ENCODE measurements at places on chromosomes 1 and 21. TPM values are rescaled to one million over a fixed set of nuclear protein-coding genes. Genes with fewer than 3 reads are reported as not detected.

GRCh38 chr21:36241717-36242116 is 78.3 kb upstream of the MORC3 start:
- H3K27ac ChIP-seq = no peak overlapping the region
- no peak overlapping the region for H3K4me3 ChIP-seq
- H3K4me1 ChIP-seq = peaks cover 11% of the 10 kb centered on the region
- no peaks in the 10 kb centered on the region for H3K27me3 ChIP-seq
- DNase-seq = no peak

DNA sequence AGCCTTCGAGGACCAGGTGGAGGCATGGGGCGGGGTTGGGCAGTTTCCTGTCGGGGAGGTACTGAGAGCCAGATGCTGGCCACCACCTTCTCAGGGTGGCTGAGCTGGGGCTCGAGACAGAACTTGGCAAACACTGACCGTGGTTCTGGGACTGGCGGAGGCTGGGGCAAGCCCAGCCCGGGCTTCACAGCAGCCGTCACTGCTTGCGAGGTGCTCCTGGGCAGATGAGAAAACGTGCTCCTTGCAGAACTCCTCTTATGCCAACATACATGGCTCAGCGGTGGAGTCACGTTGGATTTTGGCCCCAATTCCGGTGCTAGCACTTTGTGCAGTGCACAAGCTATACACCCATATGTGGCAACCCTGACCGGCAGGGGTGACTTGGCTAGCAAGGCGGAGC is 69.2 kb downstream of the RUNX3 start:
- no peak overlapping the region for H3K27ac ChIP-seq
- no peaks in the 10 kb centered on the region for H3K36me3 ChIP-seq
- H3K27me3 ChIP-seq = peaks cover 2% of the 10 kb centered on the region
- no peak overlapping the region for H3K4me3 ChIP-seq
- H3K4me1 ChIP-seq = no peaks in the 10 kb centered on the region

DNA sequence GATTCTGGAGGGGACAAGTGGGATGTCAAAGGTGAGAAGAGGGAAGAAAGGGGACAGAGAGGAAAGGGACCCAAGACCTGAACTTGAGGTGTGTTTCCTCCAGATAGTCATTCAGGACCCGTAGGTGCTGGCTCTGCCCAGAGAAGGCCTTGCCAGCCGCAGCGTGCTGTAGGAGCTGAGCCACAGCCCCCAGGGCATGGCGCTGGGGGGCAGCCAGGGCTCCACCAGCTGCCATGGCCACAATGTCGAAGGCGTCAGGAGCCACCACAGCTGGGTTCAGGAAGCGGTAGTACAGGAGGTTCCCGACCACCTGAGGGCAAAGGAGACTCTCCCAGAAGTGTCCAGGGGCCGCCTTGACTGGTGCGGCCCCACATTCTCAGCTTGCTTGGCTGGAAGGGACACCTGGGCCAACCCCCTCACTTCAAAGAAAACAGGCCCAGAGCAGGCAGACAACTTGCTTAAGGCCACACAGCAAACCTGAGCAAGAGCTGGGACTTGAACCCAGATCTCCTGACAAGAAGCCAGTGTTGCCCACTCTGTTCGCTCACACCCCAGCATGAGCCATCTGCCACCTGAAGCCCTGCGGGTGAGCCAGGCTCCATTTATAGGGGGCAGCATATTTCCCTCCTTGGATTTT is 34.0 kb upstream of the MEF2D start:
- H3K36me3 ChIP-seq = peaks cover 2% of the 10 kb centered on the region
- H3K4me3 ChIP-seq = no peak overlapping the region
- no peaks in the 10 kb centered on the region for H3K27me3 ChIP-seq
- H3K4me1 ChIP-seq = no peaks in the 10 kb centered on the region
- no peak overlapping the region for H3K27ac ChIP-seq

The CR1L gene
- polyA plus RNA-seq = 0.18 TPM

DNA sequence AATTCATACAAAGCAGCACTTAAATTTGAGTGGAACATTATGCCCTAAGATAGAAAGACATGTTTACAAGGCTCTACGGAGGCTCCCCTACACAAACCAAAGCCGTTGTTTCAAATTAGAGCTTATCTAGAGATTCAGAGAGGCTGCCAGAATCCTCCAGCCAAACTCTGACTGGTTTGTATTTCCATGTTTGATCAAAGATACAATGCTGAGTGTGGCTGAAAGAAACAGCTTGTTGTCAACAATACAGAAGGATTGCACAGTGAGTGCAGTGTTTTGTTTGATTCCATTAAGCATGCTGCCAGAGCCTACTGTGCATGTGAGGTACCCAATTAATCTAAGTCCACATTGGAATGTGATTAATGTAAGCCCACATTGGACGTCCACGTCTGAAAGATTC is 402.7 kb downstream of the DISC1 start:
- no peaks in the 10 kb centered on the region for H3K36me3 ChIP-seq
- no peak overlapping the region for H3K4me3 ChIP-seq
- no peaks in the 10 kb centered on the region for H3K27me3 ChIP-seq
- H3K27ac ChIP-seq = no peak overlapping the region
- DNase-seq = no peak

The RCSD1 gene
- 3.8 TPM for polyA plus RNA-seq

The RASSF5 gene
- 4.8 TPM for polyA plus RNA-seq

DNA sequence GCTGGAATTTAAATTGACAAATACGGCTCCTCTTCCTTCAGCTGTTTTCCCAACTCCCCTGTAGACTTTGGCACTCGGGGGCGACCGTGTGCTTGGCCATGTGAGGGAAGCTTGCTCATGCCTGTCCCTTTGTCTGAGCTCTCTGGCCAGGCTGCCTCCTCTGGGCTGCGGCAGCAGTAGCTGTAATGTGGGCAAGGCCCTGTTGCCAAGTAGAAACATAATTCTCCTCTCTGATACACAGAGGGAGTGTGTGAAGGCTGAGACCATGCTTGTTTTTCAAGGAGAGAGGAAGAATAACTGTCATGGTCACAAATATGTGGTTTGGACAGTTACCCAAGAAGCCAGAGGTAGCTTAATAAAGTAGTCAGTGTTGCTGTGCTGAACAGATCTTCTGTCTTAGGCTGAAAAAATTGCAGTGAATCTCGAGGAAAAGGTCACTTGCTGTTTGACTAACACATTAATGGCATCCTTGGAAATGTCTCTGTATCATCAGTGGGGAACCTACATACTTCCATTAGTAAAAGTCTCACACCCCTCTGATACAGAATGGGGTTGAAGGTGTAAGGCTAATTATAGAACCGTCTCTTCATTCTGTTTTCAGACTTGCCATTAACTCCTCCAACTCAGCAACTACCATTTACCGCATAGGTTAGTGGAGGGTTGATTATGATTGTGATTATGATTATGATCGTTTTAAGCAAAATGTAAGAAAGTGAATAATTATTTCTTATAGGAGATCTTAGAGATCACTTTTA is 94.6 kb downstream of the TGFB2 start:
- no peaks in the 10 kb centered on the region for H3K4me1 ChIP-seq
- no peak overlapping the region for H3K4me3 ChIP-seq
- no peaks in the 10 kb centered on the region for H3K36me3 ChIP-seq
- no peaks in the 10 kb centered on the region for H3K27me3 ChIP-seq
- no peak overlapping the region for H3K27ac ChIP-seq
- no peak for DNase-seq

The KIF21B gene
- 0.45 TPM for polyA plus RNA-seq

DNA sequence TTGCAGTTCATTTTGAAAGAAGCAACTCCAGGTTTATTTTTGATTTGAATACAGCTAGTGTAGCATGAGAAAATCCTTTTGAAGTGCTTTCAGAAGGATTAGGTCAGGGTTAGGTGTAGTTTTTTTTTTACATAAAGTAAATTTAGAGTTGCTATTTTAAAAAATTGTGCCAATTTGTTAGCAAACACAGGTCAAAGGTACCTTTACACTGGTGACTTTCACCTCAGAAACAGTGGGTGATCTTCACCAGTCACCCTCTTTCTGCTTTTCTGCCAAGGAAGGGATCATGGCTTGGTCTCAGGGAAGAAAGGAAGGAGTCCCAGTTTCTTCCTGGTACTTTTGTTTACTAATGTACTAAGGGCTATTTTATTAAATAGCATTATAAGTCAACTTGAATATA is 111.5 kb downstream of the SDCCAG8 start:
- H3K4me1 ChIP-seq = no peaks in the 10 kb centered on the region
- H3K27ac ChIP-seq = no peak overlapping the region
- H3K27me3 ChIP-seq = no peaks in the 10 kb centered on the region
- H3K4me3 ChIP-seq = no peak overlapping the region
- DNase-seq = no peak

DNA sequence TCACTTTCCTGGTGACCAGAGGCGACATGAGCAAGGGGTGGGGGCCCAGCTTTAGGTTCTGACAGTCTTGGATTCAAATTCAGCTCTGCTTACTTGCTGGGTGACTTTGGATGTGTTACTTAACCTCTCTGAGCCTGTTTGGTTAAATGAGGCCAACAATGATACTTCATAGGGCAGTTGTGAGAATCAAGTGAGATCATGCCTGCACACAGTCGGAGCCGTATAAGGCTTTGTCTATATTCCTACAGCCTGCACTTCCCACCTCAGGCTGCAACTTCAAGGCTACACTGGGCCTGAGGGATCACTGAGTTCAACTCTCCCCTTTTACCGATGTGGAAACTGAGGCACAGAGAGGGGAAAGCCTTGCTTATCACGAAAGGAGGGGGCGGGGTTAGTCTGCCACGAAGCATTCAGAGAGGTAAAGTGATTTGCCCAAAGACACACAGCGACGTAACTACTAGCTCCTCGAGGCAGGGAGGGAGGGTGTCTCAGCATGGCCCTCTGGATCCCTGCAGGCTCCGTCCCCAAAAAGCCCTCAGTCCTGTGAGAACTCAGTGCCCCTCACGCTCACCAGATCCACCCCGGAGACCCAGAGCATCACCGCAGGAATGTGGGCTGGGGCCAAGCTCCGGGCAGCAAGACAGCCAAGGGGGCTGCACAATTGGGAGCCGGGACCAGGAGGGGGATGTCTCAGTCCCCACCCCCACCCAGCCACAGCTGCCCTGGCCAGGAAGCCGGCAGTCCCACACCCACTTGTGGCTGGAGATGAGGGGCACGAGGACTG is 25.0 kb downstream of the SDC3 start:
- no peak overlapping the region for H3K27ac ChIP-seq
- no peaks in the 10 kb centered on the region for H3K36me3 ChIP-seq
- DNase-seq = no peak
- H3K4me1 ChIP-seq = peaks cover 5% of the 10 kb centered on the region
- H3K4me3 ChIP-seq = no peak overlapping the region
- H3K27me3 ChIP-seq = no peaks in the 10 kb centered on the region

GRCh38 chr1:168794057-168794456 is 65.1 kb upstream of the DPT start:
- H3K4me3 ChIP-seq = no peak overlapping the region
- no peak for DNase-seq

The CAPN8 gene
- not detected for polyA plus RNA-seq

DNA sequence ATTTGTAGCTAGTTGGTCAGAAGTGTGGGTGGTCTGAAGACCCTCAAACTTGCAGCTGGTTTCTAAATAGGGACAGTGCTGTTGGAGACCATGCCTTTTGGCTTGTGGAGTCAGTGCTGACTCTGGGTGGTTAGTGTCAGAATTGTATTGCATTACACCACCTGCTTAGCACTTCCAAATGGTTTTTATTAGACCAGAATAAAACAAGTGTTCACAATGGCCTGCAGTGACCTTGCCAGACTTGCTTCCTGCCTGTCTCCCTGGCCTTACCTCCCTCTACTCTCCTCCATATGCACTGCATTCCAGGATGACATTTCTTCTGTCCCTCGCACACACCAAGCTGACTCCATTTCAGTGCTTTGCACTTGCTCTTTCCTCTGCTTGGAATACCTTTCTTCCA is 72.7 kb upstream of the CNIH3 start:
- H3K4me3 ChIP-seq = no peak overlapping the region
- no peak overlapping the region for H3K27ac ChIP-seq
- DNase-seq = no peak
- no peaks in the 10 kb centered on the region for H3K4me1 ChIP-seq
- H3K36me3 ChIP-seq = no peaks in the 10 kb centered on the region

DNA sequence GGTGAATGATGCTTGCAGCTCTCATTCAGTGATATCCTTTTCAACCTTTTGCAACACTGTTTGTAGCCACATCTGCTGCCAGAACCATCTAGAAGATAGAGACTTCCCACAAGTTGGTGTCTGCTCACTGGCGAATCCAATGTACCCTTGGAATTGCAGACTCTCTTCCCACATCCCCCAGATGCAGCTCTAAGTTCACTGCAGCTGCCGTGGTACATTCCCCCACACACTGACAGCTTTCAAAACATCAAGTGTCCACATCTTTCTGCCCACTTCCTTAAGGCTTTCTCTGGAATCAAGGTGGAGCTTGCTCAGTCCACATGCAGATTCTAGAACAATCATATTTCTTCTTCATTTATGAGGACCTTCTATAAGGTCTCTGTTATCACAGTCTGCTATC is 99.2 kb downstream of the PLPPR4 start:
- DNase-seq = no peak
- no peak overlapping the region for H3K4me3 ChIP-seq
- H3K27ac ChIP-seq = no peak overlapping the region
- H3K36me3 ChIP-seq = no peaks in the 10 kb centered on the region
- H3K27me3 ChIP-seq = no peaks in the 10 kb centered on the region

GRCh38 chr1:101632548-101633272 is 364.0 kb downstream of the OLFM3 start:
- no peaks in the 10 kb centered on the region for H3K27me3 ChIP-seq
- H3K4me1 ChIP-seq = no peaks in the 10 kb centered on the region
- no peaks in the 10 kb centered on the region for H3K36me3 ChIP-seq
- no peak overlapping the region for H3K27ac ChIP-seq
